ENCODE measurements at places on chromosomes 1 and 21. TPM values are rescaled to one million over a fixed set of nuclear protein-coding genes. Genes with fewer than 3 reads are reported as not detected.

Gene FABP3
- total RNA-seq, result 4.2 TPM

Gene REN
- total RNA-seq, result not detected

Gene GJC2
- 2.0 TPM for total RNA-seq

DNA sequence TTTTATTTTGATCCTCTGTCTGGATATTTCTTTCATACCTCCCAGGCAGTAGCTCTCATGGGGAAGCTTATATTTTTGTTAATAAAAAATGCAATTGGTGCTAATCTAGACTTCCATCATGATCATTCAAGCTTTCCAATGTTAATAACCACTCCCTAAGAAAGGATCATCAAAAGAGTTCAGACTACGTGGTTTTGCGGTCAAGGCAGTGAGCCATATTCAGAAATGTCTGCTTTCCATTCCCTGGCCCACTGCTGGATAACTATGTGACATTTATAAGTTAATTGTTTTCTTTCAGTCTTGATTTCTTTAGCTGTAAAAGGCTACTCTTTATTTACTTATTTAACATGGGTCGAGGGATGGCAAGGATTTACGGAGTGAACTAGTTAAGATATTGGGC lies 414.6 kb downstream of the LMO4 start:
- DNase-seq, result no peak

- peak; percentile 10 for DNase-seq
Measured at GRCh38 chr1:53626616-53627015, 112.3 kb downstream of the GLIS1 start.

- no peak for DNase-seq
Measured at GRCh38 chr1:94739521-94740061, 80.6 kb upstream of the SLC44A3 start.

GRCh38 chr1:224564454-224565084 lies 51.5 kb upstream of the CNIH3 start:
- DNase-seq, result no peak

DNA sequence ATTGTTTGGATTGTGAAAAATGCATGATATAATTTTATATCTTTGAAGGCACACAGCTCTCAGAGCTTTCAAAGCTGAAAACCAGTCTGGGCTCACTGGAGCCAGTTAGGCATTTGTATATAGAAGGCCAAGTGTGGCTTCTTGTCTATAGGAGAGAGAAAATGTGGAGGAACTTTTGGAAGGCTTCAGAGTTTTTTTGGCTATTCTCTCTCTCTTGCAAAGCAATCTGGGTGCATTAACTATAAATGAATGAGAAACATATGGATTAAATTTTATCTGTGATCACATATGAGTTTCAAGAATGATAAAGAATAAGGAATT lies 216.7 kb upstream of the HOOK1 start:
- DNase-seq, result no peak

- no peak for DNase-seq
Measured at GRCh38 chr1:168693197-168693871, 35.7 kb downstream of the DPT start.
